ENCODE measurements at places on chromosomes 2 and 18. TPM values are rescaled to one million over a fixed set of nuclear protein-coding genes. Genes with fewer than 3 reads are reported as not detected.

Gene ST8SIA3
- total RNA-seq, result not detected

Gene FLACC1
- 1.4 TPM for total RNA-seq

Gene IL1RN
- total RNA-seq, result not detected

Gene DSG4
- not detected for total RNA-seq

Gene RFTN2
- not detected for total RNA-seq

Gene ACTR2
- total RNA-seq, result 117 TPM

Gene L3MBTL4
- not detected for total RNA-seq

Gene GMCL1
- 9.6 TPM for total RNA-seq

Gene SERPINB4
- total RNA-seq, result 0.14 TPM

Gene WNT6
- not detected for total RNA-seq

Gene PREPL
- 40.2 TPM for total RNA-seq

Measured in placental pericyte (primary cell).